ENCODE measurements at places on chromosomes 2 and 18.

GRCh38 chr2:9187620-9188214 lies 18.9 kb upstream of the ASAP2 start:
- DNase-seq = no peak

GRCh38 chr18:56770097-56770496 lies 118.9 kb downstream of the WDR7 start:
- DNase-seq = no peak

GRCh38 chr2:176114930-176115625 lies 1.5 kb upstream of the HOXD10 start:
- DNase-seq = no peak

GRCh38 chr2:130756053-130756873 lies 923 bp downstream of the AMER3 start:
- DNase-seq = no peak

DNA sequence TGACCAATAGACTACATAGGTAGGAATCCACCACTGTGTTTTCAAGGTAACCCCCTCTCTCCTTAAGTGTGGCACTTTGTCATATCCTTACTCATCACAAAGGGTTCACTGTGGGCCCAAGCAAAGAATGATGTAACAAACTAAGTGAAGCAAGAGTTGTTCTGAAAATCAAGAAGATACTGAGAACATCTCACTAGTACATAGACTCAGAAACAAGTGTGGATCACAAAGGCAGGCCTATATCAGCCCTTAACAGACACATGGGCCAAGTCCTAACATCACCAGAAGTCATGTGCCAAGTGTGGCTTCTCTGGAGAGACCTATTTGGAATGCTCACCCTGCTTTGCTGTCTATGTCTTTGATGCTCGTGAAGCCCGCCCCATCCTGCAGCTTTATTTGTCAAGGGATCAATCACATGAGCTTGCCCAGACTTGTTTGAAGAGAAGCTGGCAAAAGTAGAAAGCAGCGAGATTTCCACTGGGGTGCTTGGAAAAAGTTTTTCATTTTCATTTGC lies 131.2 kb upstream of the TTC39C start:
- DNase-seq = no peak

DNA sequence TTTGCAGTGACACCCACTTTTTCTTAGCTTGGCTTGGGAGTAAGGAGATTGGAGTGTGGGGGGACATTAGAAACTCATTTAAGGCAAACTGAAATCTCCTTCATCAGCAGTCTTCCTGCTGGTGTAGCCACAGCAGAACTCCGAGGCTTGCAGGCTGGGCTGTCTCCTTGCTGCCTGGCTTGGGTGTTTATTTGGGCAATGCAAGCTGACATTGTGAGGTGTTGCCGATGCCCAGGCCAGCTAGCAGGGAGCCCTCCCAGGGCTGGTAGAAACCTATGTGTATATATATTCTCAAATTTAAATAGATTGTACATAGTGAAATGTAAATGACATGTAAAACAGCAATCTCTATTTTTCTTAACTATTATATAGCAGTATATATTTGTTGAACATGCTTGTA lies 11.8 kb downstream of the GDF7 start:
- DNase-seq = no peak

GRCh38 chr2:215511454-215512346 lies 75.8 kb upstream of the FN1 start:
- DNase-seq = no peak

GRCh38 chr2:71700041-71700657 lies 246.8 kb downstream of the DYSF start:
- DNase-seq = no peak

DNA sequence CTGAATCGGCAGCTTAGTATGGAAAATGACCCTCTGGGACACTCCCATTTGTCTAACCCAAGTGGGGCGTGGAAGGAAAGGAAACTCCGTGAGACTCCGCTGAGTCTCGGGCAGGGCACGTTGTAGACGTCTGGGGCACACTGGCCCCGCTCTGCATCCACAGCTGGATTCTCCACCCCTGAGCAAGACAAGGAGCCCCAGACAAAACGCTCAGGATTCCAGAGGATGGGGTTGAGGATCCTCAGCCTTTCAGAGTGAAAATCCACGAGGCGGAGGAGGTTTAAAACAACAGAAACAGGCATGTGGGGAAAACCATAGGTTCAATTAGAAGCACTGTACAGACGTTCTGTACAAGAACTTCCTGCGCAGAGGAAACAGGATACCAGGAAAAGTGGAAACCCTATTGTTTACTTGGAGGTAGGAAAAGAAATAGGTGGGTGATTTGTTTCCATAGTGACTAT lies 124.9 kb upstream of the ZNF236 start:
- no peak for DNase-seq

DNA sequence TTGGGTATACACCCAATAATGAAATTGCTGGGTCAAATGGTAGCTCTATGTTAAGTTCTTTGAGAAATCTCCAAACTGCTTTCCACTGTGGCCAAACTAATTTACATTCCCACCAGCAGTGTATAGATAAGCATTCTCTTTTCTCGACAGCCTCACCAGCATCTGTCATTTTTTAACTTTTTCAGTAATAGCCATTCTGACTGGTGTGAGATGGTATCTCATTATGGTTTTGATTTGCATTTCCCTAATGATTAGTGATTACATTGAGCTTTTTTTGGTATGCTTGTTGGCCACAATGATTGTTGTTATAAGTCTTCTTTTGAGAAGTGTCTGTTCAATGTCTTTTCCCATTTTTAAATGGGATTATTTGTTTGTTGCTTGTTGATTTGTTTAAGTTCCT lies 50.4 kb upstream of the EPAS1 start:
- no peak for DNase-seq

- no peak for DNase-seq
These were observed 25.8 kb downstream of the DNAJC27 start for GRCh38 chr2:24945907-24946306.

DNA sequence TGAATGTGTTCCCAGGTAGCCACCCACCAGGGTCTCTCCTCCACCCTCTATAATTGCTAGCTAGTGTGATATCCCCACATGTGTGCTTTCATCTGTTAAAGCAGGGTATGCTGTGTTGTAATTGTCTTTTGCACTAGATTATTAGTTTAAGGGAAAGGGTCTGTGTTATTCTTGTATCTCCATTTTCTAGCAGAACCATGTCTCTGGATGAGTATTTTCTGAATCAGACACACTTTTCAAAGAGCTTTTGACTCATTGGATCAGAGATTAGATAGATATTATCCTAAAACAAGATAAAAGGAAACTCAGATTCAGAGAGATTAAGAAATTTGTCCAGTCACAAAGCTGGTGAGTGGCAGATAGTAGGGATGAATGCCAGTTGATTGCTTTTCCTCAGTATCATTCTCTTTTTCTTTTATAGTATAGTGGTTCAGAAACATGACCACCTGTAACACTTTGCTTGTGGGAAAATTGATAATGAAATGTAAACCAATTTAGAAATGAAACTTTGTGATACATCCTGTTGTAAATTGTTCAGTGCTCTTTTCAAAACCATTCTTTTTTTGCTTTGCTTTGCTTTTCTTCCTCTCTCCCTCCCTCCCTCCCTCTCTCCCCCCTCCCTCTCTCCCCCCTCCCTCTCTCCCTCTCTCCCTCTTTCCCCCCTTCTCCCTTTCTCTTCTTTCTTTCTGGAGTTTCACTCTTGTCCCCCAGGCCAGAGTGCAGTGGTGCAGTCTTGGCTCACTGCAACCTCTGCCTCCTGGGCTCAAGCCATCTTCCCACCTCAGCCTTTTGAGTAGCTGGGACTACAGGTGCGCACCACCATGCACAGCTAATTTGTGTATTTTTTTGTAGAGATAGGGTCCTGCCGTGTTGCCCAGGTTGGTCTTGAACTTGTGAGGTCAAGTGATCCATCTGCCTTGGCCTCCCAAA lies 7.4 kb downstream of the MIB1 start:
- DNase-seq = no peak

- no peak for DNase-seq
These were observed 45.8 kb upstream of the OTOF start for GRCh38 chr2:26523750-26524149.

- no peak for DNase-seq
These were observed 19.3 kb downstream of the GATA6 start for GRCh38 chr18:22188559-22189267.

DNA sequence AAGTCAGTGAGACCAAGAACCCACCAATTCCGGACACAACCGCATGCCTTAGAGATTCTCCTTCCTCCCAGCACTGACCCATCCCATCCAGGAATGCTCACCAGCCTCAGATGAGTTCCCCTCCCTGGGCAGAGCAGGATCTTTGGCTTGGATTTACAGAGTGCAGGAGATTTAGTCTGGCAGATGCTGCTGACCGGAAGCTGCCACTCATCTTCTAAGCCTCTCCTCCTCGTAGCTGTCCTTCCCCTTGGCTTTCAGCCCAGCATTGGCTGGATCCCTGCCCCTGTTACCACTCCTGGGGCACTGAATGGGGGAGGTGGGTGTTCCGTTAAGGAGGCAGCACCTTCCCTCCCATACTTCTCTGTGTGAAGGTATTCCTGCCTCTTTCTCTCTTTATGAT lies 53.2 kb downstream of the VWA3B start:
- DNase-seq = no peak
